ENCODE measurements at places on chromosomes 12 and 14.

DNA sequence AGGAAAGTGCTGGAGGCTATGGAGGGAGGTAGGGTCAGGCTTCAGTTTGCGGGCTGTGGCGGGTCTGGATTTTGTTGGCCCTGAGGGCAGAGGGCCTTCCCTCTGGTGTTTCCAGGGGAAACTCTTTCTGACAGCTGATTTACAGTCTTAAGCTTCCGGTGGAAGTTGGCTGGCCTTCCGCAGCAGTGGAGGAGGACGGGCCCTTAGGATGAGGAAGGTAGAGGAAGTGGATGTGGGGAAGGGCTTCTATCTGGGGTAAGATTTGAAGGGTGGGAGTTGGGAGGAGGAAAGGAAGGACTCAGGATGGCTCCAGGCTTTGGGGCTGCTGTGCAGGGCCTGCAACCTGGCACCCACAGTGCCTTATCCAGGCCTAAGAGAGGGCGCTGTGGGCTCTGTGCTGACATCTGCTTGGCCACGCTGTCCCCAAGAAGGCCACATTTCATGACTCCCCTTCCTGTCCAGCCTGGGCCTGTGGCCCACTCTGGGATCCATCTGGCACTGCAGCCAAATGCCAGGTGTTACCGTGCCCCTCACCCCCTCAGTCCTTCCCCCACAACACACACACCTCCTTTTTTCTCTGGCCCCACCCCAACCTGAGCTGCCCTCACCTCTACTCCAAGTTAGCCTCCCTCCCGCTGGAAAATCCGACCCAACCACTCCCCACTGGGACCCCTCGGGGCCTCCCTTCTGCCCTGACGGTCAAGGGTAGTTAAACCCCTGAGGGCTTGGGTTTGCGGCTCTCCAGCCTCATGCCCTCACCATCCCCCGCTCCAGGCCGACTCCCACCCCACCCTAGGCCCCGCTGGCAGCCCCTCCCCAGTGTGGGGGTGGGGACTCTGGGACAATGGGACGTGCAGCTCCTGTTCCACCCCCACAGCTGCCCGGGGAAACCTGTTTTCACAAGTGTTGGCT lies 7.7 kb upstream of the PPP1R13B start:
- no peak for DNase-seq

- no peak for DNase-seq
Measured at GRCh38 chr14:68965261-68965761, 13.8 kb downstream of the ACTN1 start.

GRCh38 chr12:125140279-125141209 lies 75.3 kb downstream of the AACS start:
- peak; percentile 5 for DNase-seq

- DNase-seq = no peak
Measured at GRCh38 chr14:101252443-101253214, 308.7 kb upstream of the DIO3 start.

DNA sequence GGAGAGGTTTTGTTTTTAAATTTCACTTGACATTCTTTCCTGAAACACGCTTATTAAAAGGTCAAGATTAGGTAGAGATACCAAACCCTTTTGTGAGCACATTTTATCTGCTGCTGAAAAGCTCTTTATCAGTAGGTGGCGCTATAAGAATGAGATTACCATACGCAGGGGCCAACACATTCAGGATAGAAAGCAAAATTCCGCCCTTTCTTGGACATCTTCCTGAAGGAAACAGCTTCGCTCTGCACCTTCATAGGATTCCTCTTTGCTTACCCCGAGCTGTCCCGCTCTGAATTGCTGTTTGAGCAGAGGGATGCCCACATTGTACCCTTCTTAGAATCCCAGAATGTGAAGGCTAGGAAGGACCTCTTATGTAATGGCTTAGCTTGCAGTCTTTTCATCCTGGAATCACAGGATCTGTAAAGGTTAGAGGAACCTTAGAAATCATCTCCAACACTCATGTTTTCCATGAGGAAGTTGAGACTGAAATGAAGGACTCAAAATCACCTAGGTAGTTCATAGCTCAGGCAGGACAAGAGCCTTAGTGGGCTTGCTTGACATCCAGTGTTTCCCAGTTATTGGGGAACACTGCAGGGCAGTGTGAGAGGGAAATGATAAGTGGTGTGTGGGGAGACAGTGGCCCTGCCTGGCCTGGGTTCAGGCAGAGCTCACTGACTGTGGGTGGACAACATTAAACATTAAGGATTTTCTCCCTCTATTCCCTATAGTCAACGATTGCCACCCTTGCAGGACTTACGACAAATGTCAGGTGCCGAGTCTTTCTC lies 38.7 kb upstream of the CRY1 start:
- DNase-seq = peak; percentile 18

- no peak for DNase-seq
Measured at GRCh38 chr12:65665817-65666216, 158.5 kb upstream of the HMGA2 start.

GRCh38 chr14:22976620-22977433 lies 5.5 kb downstream of the AJUBA start:
- no peak for DNase-seq

- no peak for DNase-seq
Measured at GRCh38 chr14:61477712-61478462, 156.5 kb downstream of the PRKCH start.

GRCh38 chr14:89792489-89793366 lies 161.8 kb downstream of the EFCAB11 start:
- DNase-seq = no peak

DNA sequence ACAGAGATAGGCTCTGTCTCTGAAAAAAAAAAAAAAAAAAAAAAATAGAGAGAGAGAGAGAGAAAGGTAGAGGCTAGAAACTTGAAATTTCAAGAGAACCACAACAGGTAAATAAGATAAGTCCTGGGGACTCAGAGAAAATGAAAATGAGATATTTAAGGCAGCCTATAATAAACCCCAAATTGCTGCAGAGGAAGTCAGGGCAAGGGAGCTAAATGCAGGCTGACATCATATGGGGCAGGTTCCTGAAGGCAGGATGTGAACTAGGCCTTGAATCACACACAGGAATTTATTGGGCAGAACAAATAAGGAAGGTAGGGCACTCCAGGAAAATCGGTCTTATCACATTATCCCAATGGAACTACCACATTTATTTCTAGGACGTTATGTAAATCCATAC lies 54.9 kb upstream of the NUDT4 start:
- no peak for DNase-seq

DNA sequence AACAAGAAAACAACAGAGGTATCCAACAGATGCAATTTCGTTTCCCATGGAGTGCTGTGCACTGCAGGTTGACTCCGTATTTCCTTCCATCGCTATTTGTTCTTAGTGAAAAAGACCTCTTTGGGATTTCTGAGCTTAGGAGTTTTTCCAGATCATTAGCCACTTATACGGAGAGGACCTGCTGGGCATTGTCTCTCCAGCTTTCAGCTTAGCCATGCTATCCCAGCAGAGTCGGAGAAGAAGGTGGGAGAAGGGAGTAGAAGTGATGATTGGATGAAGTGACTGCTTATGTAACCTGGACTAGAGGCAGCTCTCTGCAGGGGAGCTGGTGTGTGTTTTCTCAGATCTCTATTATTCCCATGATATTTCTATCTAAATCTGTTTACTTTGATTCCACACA lies 737.7 kb downstream of the DIO2 start:
- no peak for DNase-seq

- DNase-seq = peak; percentile 6
Measured at GRCh38 chr12:75086091-75087038, 123.3 kb downstream of the KCNC2 start.

GRCh38 chr14:32823706-32824105 lies 115.0 kb upstream of the NPAS3 start:
- DNase-seq = no peak

- no peak for DNase-seq
Measured at GRCh38 chr12:55737581-55738122, 5.3 kb upstream of the GDF11 start.

DNA sequence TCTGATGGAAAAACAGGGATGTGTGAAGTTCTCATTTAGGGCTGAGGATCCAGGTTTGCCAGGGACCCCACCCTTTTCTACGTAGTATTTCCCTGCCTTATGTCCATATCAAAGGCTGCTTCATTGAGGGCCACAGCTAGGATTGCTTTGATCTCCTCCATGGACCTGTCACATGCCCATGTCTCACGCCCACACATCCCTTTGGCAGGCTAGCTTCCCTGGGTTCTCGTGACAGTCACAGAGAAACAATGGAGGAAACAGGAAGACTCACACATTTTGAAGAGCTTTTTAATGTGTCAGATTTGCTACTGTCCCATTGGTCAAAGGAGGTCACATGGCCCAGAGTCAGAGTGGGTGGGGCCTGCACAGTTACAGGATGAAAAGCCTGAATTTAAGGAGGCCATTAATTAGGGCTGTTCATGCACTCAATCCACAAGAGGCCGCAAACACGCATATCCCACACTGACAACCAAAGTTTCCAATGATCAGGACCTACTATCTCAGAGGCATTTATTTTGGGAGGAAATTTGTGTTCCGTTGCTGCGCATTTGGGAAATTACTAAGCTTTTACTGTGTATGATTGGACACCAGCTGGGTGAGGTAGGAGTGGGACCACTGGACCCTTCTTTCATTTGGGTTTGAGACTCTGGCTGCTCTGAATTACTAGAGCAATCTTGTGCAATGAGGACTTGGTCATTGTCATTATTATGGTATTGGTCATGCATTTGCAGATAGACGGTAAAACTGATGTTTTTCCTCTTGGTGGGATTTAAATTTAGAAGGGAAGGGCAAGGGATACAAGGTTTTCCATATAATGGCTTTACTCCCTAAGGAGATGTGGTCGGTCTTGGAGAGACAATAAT lies 266.2 kb downstream of the KTN1 start:
- no peak for DNase-seq

DNA sequence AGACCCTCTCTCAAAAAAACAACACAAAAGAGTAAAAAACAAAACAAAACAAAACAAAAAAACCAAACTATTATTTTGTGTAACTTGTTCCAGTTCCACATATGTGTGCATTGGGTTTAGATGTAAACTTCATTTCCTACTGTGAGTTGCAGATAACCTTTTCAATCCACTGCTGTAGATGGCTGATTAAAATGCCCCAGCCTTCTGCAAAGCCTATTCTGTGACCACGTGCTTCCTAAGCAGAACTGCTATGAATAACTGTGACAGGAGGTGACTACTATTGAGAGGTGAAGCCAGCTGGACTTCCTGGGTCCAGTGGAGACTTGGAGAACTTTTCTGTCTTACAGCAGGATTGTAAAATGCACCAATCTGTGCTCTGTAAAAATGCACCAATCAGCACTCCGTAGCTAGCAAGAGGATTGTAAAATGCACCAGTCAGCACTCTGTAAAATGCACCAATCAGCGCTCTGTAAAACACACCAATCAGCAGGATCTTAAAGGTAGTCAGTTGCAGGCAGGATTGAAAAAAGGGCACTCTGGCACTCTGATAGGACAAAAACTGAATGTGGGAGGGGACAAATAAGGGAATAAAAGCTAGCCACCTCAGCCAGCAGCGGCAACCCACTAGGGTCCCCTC lies 10.3 kb upstream of the ELK3 start:
- no peak for DNase-seq

DNA sequence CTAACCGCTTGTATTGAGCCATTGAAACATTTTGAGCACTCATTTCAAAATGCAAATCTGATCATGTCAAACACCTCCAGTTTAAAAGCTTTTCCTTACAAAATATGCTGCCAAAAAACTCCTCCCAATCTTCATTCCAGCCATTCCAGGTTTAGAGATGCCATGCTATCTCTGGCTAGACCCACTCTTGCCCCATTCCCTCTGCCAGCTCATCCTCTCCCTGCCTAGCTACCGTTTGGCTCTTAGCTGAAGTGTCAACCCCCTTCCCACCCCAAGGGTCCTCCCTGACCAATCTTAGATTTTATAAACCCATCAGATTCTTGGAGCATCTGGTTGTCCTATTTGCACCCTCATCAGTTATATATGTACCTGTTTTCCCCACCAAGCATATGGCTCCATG lies 75.0 kb downstream of the SCAF11 start:
- DNase-seq = no peak

DNA sequence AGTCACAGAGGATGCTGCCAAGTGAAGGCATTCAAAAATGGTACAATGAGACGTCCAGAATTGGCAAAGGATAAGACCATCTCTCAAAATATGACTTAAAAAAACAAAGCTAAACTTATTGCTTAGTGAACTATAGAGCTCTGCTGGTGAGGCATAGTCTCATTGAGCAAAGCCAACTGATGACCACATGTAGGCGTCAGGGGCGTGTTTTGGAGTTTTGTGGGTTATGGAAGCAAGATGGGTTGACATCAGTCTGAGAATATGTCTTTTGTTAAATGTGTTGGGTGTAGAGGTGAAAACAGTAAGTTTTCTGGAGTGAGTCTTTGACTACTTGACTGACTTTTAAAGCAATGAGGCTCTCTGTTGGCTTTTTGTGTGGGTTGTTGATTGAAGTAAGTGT lies 47.2 kb downstream of the ATL1 start:
- no peak for DNase-seq

- DNase-seq = no peak
Measured at GRCh38 chr12:16135323-16135722, 142.2 kb downstream of the SLC15A5 start.

GRCh38 chr12:46486588-46486987 lies 114.0 kb upstream of the SLC38A2 start:
- no peak for DNase-seq

DNA sequence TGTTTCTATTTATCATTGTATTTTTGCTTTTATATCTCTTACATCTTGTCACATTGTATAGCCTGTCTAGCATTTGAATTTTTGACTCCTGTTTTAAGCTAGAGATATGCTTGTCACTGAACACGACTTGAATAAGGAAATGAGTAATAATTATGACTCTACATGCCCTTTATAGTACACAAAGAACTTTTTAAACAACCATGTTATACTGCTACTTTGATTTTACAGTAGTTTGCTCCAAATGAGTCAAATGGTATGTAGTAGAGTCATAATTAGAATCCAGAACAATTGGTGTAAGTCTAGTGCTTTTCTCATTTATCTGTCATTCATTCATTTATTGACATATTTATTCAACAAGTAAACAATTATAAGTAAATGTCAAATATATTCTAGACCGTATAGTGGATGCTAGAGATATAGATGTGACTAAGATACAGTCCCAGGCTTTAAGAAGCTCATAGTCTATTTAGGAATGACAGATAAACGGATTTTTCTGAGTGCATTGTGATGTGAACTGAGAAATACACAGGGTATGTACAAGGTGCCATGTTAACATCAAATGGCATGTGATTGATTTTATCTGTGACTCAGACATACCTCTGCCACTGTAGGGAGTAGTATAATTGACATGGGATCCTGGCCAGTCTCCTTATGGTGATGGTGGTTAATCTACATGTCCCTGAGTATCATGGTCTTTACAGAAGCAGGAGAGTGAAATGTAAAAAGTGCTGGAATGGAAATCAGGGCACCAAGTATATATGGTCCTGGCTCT lies 799.7 kb downstream of the DIO2 start:
- DNase-seq = no peak

DNA sequence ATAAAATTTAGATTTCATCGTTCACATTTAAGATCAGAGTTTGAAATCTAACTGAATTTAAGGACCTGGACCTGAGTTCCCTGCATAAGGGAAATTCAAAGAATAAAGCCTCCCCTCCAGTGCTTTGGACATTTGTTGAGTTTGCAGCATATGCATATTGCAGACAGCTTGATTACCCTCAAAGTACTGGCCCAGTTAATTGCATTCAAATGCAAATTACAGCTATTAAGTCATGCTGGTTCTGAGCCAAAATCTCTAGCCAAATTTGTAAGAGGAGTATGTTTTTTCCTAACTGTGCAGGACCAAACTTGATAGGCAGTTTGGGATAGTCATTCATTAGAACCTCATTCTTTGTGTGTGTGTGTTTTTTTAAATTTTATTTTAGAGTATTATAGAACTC lies 9.1 kb upstream of the KIF21A start:
- DNase-seq = peak; percentile 69

- no peak for DNase-seq
Measured at GRCh38 chr14:34051966-34052657, 101.2 kb upstream of the EGLN3 start.

All from DMS 273 treated with DMSO at 0.1 percent for 48 hours (cell line).